ENCODE measurements at places on chromosomes 6 and 20. TPM values are rescaled to one million over a fixed set of nuclear protein-coding genes. Genes with fewer than 3 reads are reported as not detected.

RHAG gene
- total RNA-seq: not detected

GRCh38 chr6:78589436-78589835 lies 277.9 kb upstream of the IRAK1BP1 start:
- no peak for DNase-seq

DNA sequence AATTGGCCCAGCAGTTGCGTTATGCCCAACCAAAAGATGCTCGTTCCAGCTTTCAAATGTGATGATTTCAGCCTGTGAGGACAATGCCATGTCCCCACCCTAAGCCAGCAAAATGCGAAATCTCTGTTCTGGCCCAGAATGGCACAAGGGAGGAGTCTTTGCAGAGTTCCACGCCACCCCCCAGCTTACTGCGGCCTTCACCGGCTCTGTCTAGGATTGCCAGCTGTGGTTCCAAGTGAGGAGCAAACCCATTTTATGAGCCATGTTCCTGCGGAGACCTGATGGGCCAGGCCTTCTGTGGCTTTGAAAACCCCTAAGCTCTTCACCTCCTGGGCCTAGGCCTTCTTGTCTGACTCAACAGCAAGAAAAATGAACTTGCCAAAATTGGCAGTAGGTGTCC lies 146.8 kb upstream of the SNX9 start:
- no peak for DNase-seq

DNA sequence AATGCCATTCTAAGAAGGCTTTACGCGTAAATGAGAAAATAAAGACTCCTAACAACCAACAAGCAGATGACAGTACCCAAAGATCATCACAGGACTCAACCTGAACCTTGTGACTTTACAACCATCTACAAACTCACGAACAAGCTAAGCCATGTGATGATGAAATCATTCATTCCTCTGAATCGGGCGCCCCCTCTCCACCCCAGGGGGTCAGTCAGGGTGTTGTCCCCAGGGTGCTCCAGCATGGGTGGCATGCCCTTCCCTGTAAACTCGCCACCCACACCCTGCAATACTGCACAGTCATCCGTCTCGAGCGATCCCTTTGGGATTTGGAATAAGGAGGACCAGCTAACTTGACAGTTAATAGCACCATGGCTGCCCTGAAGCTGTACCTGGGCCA lies 12.6 kb downstream of the SERPINB6 start:
- no peak for DNase-seq

GRCh38 chr6:86856937-86857563 lies 80.3 kb upstream of the HTR1E start:
- peak; percentile 53 for DNase-seq

NKAIN2 gene
- total RNA-seq: not detected

DNA sequence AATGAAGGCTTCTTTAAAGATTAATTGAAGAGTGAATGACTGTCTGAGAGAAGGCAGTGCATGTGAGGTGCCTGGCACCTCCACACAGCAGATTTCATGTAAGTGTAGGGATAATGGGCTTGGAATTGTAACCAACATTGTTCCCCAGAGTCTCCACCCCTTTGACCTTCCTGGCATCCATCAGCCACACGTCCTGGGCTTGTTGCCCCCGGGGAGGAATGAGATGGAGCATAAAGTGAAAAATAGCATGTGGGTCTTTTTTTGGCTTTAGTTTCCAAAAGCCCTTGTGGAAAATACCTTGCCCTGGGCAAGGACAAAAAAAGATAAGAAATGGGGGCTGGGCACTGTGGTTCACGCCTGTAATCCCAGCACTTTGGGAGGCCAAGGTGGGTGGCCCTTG lies 242.2 kb upstream of the ECI2 start:
- DNase-seq: no peak

- no peak for DNase-seq
These were observed 178.5 kb downstream of the KIF6 start for GRCh38 chr6:39546731-39547130.

DNA sequence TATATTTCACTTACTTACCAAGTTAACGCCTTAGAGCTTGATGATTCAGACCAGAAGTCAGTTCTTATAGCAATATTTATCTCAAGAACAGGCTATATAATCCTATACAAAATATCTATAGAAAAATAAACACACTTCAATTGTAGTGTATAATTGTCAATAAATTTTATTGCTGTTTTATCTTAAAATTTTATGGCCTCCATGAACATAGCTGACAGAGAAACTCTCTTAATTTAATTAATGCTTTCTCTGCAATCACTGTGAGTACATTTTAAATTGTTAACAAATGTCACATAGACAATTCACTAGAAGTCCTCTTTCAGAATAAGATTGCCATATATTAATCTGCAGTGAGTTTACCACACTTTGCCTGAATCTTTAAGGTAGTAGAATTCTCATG lies 178.6 kb downstream of the RFPL4B start:
- DNase-seq: no peak

GRCh38 chr20:33229843-33230242 lies 6.0 kb upstream of the BPIFA1 start:
- no peak for DNase-seq

OSBPL2 gene
- 34.9 TPM for total RNA-seq

DNA sequence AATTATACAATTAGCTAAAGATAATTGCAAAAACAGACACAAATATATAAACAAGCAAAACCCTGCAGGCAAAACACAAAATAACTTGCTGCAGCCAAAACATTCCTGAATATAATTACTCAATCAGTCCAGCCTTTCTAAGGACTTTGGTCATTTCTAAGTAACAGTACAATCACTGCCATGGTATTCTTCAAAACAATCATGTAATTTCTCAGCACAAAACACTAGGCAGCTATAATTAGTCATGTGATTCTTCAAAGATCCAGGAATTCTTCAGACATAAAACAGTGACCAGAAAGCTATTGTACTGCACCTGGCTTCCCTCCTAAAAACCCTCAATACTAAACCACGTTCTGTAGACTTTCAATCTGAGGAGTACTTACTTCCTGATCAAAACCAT lies 881.1 kb downstream of the EPHA7 start:
- peak; percentile 0 for DNase-seq

ARFGEF2 gene
- 36.0 TPM for total RNA-seq

DNA sequence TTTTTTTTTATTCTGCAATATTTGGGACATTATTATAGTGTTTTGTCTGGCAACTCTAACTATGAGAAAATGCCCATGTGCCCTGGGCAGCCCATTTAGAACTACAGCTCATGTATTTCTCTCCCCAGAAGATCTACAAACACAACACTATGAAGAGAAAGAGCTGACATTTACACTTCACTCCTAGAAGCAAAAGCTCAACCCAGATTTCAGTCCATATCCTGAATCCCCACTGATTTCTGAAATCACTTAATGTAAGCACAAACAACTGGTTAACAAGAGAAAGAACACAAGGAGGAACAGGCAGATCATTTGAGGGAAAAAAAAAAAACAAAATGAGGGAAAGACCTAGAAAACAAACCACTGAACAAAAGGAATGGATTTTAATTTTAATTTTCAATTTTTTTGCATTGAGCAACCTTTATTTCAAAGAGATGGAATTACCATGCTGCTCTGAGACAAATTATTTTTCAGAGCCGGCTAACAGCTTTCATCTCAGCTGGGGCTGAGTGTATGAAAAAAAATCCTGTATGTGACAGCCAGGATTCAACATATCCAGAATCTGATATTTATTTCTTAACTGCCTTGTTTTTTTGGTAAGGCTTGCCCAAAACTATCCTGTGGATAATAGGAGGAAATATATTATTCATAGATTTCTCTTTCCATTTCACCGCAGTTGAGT lies 32.5 kb downstream of the KIAA0319 start:
- no peak for DNase-seq

DNA sequence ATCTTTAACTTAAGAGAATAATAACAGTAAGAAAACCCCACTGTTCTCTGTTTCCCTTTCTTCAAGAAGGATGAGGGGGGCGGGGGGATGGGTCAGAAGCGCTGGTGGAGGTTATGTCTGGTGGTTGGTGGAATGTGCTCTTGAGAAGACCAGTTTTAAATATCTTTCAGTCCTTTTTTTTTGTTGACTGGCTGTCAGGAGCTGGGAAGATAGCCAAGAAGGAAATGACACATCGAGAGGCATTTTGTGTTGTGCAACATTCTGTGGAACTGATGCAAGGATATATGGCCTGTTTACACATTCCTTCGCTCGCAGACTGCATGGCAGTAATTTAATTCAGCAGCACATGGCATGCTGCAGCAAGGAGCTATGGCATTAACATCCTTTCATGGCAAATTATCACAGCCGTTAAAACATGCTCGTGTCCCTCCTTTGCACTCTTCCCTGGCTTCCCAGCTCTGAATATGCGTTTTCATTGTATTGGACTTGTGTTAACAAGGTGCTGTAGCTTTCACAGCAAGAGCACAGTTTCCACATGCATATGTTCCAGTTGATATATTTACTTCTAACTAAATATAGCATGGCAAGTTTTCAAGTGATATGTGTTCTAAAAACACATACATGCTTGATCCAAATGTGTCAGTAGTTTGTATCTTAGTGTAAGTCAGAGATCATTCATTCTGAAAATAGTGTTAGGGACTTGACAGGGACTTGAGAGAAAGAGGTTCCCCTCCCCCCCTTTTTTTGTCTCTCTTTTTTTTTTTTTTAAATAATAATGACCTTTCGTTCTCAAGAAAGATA lies 68.2 kb upstream of the SUPT3H start:
- DNase-seq: peak; percentile 98

DNA sequence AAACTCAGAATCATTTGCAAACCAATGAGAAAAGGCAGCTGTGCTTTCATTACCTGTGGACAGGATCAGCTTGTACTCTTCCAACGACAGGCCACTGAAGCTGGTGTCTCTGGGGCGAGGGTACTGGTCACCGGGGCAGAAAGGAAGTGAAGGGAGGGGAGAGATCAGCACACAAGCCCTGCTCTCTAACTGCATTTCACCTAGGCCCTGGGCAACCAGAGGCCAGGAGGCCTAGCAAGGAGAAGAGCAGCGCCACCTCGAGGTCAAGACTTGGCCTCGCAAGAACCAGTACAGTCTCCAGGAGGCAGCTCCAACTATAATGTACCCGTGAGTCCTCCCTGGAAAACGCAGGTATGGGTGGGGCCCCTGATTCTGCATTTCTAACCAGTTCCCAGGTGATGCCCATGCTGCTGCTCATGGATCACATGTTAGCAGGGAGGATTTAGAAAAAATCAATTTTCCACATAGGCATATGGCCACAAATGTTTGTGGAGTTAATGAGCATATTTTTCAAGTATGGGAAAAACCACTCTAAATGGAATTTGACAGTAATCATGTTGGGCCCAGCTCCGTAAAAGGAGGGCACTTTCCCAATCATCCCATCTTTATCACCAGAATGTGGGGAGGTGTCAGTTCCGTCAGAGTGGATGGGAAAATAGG lies 11.0 kb downstream of the UQCC2 start:
- peak; percentile 56 for DNase-seq

DNA sequence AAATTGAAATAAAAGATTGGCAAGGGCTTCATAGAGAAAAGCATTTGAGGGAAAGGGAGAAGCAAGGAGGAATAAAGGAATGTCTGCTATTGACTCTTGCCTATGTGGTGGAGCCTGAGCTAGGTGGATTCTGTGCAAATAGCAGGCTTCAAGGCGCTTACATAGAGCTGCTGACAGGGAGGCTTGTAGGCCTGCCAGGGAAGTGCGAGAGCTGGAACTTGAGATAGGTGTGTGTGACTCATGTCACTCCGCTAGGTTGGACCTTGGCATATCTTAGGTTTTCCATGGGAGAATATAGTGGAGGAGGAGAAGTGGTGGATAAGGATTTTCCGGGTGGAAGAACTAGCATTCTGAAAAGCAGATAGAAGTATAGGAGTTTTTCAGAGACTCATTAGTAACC lies 14.0 kb downstream of the SNRNP48 start:
- no peak for DNase-seq

DNA sequence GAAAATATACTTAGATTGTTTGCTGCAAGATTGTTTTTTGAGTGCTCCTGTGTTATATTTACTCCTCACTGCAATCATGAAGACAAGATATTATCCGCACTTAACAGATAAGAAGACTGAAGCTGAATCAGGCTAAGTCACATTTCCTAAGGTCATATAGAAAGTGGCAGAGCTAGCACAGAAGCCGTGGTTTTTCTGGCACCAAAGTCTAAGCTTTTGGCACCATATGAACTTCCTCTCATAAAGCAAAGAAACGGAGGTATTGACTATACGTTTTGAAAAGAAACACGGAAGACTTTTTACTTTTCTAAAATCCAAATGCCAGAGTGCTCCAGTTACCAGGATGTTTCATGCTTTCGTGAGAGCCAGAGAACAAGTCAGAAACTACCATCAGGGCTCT lies 9.3 kb upstream of the DTD1 start:
- DNase-seq: no peak

- DNase-seq: no peak
These were observed 254.0 kb downstream of the GRM1 start for GRCh38 chr6:146282837-146283236.

DNA sequence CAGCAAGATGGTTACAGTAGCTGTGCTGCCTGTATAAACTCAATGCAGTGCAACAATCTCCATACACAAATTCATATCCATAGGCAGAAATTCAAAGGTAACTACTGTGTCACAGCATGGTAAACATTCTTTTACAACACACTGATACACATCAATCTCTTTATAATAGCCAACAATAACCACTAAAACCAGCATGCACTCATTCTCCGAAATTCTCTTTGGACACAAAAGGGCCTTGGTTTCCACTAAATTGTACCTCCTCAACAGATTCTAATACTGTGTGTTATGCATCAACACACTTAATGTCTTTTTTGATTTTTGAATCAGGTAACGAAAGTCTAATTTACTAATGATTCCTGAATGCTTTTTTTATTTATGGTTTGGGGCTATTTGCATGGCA lies 1323.7 kb downstream of the GRIK2 start:
- no peak for DNase-seq

- no peak for DNase-seq
These were observed 8.6 kb downstream of the COL9A3 start for GRCh38 chr20:62825333-62825985.

All from lung microvascular endothelial cell (primary cell).